ENCODE measurements at places on chromosomes 2 and 18.

GRCh38 chr2:233273120-233273519, 21.6 kb downstream of the ATG16L1 start:
- no peak for DNase-seq

- DNase-seq = no peak
These were observed 8.4 kb downstream of the FBXO36 start for GRCh38 chr2:229930656-229931055.

GRCh38 chr18:46469186-46469915, 187.7 kb downstream of the LOXHD1 start:
- no peak for DNase-seq

DNA sequence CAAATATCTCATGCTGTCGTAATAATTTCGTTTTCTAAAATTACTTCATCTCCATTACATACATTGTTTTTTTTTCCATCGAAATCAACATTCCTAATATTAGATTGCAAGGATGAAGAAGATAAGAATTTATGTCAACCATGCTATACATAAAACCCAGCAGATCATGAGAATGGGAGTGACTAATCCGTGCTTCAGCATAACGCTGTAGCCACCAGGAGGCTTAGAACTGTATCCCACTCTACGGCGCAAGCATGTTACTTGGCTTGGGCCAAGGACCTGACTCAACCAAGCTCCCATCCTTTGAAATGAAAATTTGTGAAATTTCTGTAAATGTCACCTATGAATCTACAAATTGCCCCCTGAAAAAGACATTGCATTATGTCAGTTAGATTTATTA, 392.5 kb downstream of the FIGN start:
- DNase-seq = no peak

GRCh38 chr2:170091436-170091835, 86.5 kb upstream of the MYO3B start:
- DNase-seq = no peak

All from stimulated activated CD4-positive, alpha-beta T cell treated with anti-CD3 and anti-CD28 coated beads, TNF-alpha, amount 100 ng/mL, for 1 hour (primary cell).